Activated CD4-positive, alpha-beta memory T cell treated with anti-CD3 and anti-CD28 coated beads, Interleukin-2, amount 10 ng/mL, durations not matched to agents 7 days and 5 days (primary cell): ENCODE measurements at places on chromosomes 1 and 21. TPM values are rescaled to one million over a fixed set of nuclear protein-coding genes. Genes with fewer than 3 reads are reported as not detected.

Gene LRRC39
- total RNA-seq: 0.53 TPM

Gene TCHHL1
- not detected for total RNA-seq

Gene TAS1R3
- 0.75 TPM for total RNA-seq

Gene GUCA2A
- total RNA-seq: not detected

Gene CFH
- total RNA-seq: 22.9 TPM

Gene CFAP107
- total RNA-seq: not detected

Gene PRMT2
- 97.3 TPM for total RNA-seq

Gene TNFRSF25
- total RNA-seq: 85.1 TPM

Gene SAMD11
- not detected for total RNA-seq

Gene UBAP2L
- total RNA-seq: 155 TPM

Gene MEF2D
- total RNA-seq: 49.5 TPM

Gene ANGPTL1
- total RNA-seq: not detected

Gene MNDA
- total RNA-seq: not detected

Gene IRF6
- total RNA-seq: 0.10 TPM

Gene CRABP2
- 1.2 TPM for total RNA-seq

Gene FAAH
- total RNA-seq: 4.0 TPM

Gene ADCY10
- 0.05 TPM for total RNA-seq

Gene PEAR1
- total RNA-seq: not detected

Gene LYPD8
- not detected for total RNA-seq

Gene SCYL3
- total RNA-seq: 16.8 TPM

Gene C1orf105
- not detected for total RNA-seq

Gene GPR25
- 0.25 TPM for total RNA-seq

Gene MX2
- 171 TPM for total RNA-seq
